Activated CD8-positive, alpha-beta T cell treated with anti-CD3 and anti-CD28 coated beads, Interleukin-2, amount 10 ng/mL, durations not matched to agents 7 days and 5 days (primary cell): ENCODE measurements at places on chromosomes 2 and 18. TPM values are rescaled to one million over a fixed set of nuclear protein-coding genes. Genes with fewer than 3 reads are reported as not detected.

DNA sequence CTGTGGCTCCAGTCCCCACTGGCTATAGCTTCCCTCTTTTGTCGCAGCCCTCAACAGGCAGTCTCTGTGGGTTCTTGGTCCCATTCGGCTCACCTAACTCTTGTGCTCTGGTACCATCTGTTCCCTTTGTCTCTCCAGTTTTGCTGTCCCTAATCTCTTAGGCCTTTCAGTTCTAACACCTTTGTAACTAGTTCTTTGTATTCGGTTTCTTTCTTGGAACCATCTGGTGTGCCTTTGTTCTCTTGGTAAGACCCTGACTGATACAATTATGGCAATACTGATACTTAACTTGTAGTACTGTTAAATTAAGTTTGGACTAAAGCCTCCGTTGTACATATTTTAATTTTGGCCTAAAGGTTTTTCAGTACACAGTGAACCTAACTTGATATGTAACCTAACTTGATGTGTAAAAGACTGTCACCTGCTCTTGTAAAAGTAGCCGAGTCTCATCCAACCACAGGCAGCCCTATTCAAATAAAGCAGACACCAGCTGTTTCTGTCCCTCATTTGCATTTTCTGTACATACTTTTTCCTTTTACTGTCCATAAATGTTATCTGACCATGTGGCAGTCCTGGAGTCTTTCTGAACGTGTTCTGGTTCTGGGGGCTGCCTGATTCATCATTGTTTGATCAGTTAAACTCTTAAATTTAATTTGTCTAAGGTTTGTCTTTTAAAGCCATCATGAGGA lies 4.8 kb upstream of the MRPL44 start:
- no peaks in the 10 kb centered on the region for H3K36me3 ChIP-seq
- no peak overlapping the region for H3K4me3 ChIP-seq
- no peak for DNase-seq

DNA sequence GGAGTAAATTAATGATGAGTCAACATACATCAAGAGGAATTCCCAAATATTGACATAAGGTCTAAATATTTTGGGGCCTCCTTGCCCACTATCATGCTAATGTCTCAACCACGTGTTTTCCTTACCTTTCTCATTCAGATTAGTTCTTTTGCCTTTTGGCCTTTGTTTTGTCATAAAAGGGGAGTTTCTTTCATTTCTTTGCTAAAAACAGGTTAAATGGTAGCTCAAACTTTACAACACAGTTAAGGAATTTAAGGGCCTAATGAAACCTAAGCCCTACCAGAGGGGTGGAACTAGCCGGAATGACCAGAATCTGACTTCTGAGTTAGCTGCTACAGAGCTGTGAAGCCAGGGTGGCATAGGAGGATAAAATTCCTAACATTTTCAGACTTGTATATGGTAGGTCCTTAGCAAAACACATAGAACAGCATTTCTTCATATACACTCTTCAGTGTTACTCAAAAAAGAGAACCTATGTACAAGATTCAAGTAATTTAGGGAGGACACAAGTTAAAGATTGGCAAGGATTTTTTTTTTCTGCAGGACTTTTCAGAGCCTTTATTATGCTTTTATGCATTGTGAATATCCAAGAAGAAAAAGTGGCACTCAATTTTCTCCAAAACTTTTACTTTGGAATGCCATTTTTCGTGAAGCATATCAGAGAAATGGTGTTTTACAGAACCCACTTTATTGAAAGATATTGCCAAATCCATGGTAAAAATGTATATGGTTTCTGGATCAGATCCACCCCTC lies 633.1 kb downstream of the ARHGAP15 start:
- no peaks in the 10 kb centered on the region for H3K4me1 ChIP-seq
- H3K27ac ChIP-seq = no peak overlapping the region
- DNase-seq = no peak
- peaks cover 16% of the 10 kb centered on the region for H3K36me3 ChIP-seq
- H3K4me3 ChIP-seq = no peak overlapping the region

DNA sequence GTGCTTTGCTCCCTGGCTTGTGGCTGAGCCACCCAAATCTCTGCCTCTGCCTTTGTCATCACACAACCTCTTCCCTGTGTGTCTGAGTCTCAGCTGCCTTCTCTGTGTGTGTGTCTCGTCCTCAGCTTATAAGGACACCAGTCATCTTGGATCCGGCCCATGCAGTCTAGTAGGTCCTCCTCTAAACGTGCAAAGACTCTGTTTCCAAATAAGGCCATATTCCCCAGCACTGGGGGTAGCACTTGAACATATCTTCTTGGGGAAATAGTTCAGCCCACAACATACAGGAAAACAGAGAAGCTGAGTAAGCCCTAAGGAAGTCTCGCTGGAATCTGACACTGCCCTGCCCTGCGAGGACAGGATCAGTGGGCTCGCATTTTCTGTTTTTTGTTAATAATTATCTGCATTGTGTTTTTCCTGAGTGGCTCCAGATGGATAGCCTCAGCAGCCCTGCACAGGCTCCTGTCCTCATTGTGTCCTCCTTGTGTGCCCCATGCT lies 42.1 kb downstream of the MTCL1 start:
- H3K27ac ChIP-seq = no peak overlapping the region
- H3K4me3 ChIP-seq = no peak overlapping the region
- H3K27me3 ChIP-seq = no peaks in the 10 kb centered on the region
- DNase-seq = no peak

The TGFA gene
- total RNA-seq = 0.13 TPM
